Mucosa of descending colon (tissue), 3 donors: ENCODE measurements at places on chromosomes 6 and 20. TPM values are rescaled to one million over a fixed set of nuclear protein-coding genes. Genes with fewer than 3 reads are reported as not detected.

GRCh38 chr6:14584450-14584849 is 466.9 kb downstream of the CD83 start:
- DNase-seq: peak; percentile 35

Gene LRRN4
- total RNA-seq: not detected

Gene CTNNBL1
- total RNA-seq: 64.8 TPM

DNA sequence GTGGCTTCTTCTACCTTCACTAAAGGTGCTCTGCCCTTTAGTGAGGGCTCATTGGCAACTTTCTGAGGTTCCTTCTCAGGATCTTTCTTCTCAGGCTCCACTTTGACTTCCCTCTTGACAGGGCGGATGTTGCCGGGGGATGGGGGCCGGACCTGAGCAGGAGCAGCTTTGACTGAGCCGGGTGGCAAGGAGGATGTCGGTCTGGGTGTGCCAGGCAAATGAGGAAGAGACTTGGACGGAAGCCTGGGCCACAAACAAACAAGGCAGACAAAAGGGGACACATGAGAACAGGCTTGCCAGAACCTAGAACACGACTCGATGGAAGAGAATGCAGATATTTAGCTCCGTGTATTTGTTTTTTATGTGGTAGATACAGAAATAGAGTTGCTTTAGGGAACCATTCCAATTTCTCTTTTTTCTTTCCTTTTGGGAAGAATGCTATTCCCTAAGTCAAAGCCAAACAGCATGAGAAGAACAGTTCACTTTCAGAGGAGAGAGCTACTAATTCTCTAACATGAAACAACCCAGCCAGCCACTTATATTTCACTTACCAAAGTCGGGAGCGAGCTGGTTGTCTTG is 76.2 kb upstream of the BCLAF1 start:
- DNase-seq: peak; percentile 65

Gene CCN2
- total RNA-seq: 39.4 TPM
